Trophoblast cell (in vitro differentiated cells and primary cell): ENCODE measurements at places on chromosomes 7 and 10.

DNA sequence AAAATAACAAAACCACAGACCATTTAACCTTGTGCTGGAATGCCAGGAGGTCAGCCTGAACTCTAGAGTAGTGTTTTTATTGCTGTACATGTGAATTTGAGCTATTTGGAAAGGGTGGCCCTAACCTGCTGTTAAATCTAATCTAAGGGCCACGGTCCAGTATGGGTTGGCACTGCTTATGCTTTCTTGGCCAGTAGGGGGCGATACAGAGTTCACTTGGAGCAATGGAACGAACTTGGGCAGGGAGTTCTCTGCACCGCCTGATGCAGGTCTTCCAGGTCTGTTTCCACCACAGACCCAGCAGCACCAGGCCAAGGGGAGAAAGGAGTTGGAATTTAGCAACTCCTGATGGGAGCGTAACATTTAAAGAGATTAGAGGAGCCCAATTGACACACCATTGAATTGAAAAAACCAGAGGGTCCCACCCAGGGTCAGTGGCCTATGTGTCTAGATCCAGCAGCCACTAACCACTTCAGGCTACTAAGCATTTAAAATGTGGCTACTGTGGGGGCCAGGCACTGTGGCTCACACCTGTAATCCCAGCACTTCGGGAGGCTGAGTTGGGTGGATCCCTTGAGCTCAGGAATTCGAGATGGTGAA lies 75.7 kb upstream of the EFCAB10 start:
- DNase-seq: peak; percentile 78

DNA sequence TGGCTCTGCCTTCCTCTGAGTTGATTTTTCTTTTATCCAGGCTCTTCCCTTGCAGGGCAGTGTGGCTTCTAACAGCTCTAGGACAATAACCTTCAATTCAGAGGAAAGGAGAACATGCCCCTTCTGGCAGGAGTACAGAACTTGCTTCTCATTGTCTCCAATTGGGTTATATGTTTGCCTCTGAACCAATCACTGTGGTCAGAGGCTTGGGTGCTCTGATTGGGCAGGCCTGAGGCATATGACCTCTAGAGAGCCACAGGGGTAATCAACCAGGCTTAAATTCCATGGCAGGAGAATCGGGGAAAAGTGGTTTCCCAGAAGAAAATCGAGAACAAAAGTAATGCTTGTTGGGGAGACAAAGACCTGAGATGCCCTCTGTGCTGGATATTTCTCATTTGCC lies 240.0 kb downstream of the REEP3 start:
- no peak for DNase-seq

DNA sequence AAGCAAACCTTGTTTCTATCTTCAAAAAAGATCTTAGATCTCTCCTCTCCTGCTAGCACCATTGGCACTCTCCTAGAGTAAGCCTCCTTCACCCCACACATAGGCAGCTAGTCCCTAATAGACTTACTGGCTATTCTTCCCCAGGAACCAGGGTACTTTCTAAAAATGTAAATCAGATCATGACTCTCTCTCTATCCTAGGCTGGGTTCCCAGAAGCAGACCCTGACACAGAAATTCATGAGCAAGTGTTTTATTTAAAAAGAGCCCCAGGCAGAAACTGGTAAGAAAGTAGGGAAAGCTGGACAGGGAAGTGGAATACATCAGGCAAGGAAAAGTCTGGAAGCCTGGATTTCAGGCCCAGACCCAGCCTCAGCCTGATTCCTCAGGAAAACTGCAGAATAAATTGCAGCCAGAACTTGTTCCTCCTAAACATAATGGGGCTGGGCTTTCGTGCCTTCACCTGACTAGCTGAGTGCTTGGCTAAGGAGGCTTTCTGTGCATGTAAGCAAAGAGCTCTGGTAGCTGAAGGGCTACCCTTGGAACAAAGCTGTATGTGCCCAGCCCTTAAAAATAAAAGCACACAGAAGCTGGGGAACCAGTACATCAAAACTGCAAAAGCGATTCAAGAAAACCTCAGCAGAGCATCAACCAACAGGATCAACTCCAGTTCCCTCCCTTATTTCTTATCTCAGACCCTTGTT lies 18.8 kb upstream of the SORBS1 start:
- DNase-seq: no peak

DNA sequence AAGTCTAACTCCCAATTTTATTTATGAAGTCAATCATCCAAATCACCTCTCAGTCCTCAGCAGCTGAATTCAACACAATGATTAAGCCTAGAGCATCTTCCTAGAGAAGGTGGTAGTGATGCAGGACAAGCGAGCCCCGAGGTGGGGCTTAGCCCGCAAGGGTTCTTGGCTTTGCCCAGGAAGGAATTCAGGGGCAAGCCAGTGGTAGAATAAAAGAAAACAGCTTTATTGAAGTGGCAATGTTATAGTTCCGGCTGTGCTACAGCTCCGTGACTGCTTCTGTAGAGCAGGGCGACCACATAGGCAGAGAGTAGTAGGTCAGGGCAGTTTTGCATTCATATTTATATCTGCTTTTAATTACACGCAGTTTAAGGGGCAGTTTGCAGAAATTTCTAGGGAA lies 18.1 kb downstream of the IL2RA start:
- DNase-seq: no peak

- peak; percentile 68 for DNase-seq
Measured at GRCh38 chr7:115679976-115680375, 350.6 kb downstream of the TFEC start.

GRCh38 chr7:105806592-105807447 lies 69.6 kb downstream of the ATXN7L1 start:
- peak; percentile 39 for DNase-seq

- DNase-seq: peak; percentile 69
Measured at GRCh38 chr7:6385110-6385781, 62.5 kb downstream of the DAGLB start.
